ENCODE measurements at places on chromosomes 3 and 15.

- no peak for DNase-seq
Observed at GRCh38 chr3:151107701-151108100, 22.2 kb downstream of the MED12L start.

- peak; percentile 78 for DNase-seq
Observed at GRCh38 chr3:16090024-16090423, 84.5 kb upstream of the GALNT15 start.

- DNase-seq = peak; percentile 82
Observed at GRCh38 chr3:197750396-197750831, 731 bp downstream of the FYTTD1 start.

GRCh38 chr3:12062605-12063004 is 58.4 kb downstream of the SYN2 start:
- DNase-seq = no peak

GRCh38 chr15:60090747-60091146 is 86.6 kb downstream of the FOXB1 start:
- DNase-seq = no peak

GRCh38 chr3:197475514-197475913 is 80.3 kb downstream of the BDH1 start:
- no peak for DNase-seq

- DNase-seq = peak; percentile 47
Observed at GRCh38 chr3:149151843-149152242, 22.4 kb downstream of the HPS3 start.

DNA sequence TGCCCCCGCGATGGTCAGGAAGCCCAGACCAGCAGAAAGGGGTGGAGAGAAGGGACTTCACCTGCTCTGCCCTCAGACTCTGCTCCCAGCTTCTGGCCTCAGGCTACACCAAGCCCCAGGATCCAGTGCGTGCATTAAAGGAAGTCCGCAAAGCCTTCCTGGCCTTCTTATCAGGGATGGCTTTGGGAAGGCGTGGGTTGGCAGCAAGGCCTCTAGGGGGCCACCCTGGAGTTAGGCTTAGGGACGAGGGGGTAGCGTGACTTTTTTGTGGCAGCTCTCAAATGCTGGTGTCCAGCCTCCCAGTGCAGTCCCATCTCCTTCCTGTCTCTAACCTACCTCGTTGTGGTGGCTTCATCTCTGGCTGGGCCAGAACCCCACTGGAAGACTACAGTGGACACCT is 18.9 kb upstream of the RPL29 start:
- DNase-seq = peak; percentile 36

All from dermis blood vessel endothelial cell (primary cell).